ENCODE measurements at places on chromosomes 7 and 10.

DNA sequence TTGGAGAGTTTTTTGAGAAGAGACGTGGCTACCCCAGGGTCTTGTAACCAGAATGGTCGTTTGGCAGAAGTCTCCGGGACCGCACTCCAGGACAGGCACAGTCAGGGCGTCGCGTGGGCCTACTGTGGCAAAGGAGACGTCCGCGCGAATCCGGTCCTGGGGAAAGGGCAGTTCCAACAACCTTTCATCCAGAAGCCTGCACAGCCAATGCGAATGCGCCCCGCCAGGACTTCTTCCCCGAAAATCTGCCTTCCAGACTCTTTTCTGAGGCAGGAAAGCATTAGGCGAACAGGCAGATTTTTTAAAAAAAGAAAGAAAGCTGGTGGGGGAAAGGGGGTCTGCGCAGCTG is 2.0 kb downstream of the HPSE2 start:
- DNase-seq = no peak

DNA sequence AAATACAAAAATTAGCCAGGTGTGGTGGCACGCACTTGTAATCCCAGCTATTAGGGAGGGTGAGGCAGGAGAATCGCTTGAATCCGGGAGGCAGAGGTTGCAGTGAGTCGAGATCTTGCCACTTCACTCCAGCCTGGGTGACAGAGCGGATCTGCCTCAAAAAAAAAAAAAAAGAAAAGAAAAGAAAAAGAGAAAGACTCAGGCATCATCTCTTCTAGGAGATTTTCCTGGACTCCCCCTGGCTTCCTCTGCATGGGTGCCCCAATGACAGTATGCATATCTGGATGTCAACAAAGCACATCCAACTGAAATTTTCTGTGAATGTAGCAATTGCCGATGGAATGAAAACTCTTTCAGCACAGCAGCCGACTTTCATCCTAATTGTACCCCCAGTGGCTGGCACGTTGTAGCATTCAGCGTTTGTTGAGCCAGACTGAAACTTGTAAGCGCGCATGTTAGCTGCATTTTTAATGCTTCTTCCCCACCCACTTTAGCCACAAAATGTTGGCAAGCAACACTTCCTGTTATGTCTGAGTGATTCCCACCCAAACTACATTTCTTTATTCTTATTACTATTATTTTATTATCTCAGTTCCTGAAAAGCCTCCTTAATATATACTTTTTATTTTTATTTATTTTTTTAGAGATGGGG is 70.2 kb downstream of the PRTFDC1 start:
- peak; percentile 23 for DNase-seq

DNA sequence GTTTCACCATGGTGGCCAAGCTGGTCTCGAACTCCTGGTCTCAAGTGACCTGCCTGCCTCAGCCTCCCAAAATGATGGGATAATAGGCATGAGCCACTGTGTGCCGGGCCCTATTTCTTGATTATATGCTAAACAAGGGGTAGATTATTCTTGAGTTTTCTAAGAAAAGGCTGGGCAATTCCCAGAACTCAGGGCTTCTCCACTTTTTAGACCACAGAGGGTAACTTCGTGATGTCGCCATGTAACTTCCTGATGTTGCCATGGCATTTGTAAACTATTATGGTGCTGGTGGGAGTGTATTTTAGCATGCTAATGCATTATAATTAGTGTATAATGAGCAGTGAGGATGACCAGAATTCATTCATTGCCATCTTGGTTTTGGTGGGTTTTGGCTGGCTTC is 35.8 kb downstream of the OTUD1 start:
- DNase-seq = no peak

DNA sequence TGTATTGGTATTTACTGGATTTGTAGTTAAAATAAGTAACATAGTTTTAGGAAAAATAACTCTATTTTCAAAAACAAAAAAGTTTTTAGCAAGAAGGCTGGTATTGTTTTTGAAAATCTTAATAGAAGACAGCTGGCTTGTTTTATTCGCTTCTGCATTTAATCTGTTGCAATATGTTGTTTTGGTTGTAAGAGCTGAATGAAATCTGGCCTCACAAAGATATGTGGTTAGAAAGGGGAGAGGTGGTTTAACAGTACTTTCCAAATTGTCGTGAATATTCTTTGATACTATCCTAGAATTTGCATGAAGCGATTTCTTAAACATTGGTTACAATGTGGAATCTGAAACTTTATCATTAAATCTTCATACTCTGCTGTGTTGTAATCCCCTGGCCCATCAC is 355.9 kb upstream of the FZD8 start:
- DNase-seq = peak; percentile 25

GRCh38 chr10:110110338-110110737 is 97.1 kb upstream of the MXI1 start:
- DNase-seq = no peak

GRCh38 chr10:75733135-75733890 is 301.9 kb downstream of the LRMDA start:
- no peak for DNase-seq

DNA sequence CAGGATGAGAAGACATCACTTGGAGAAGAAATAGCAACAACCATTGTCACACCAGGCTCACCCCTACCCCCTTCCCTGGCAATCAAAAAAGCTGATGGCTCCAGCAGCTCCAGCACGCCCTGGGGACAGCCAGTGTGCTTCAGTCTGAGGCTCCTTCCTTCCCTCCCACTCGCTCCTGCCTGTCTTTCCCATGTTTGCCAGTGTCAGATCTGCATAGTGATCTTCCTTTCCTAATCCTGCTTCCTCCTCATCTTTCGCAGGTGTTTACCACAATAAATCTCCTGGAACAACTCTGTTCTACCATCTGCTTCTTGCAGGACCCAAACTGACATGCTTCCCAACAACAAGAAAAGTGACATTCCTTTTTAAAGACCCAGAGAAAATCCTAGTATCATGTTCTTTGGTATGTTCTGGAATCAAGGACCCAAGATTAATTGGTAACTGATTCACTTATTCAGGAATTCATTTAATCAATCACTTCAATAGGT is 57.1 kb downstream of the STEAP1B start:
- no peak for DNase-seq

- no peak for DNase-seq
Measured at GRCh38 chr10:69650589-69651261, 20.7 kb downstream of the FAM241B start.

DNA sequence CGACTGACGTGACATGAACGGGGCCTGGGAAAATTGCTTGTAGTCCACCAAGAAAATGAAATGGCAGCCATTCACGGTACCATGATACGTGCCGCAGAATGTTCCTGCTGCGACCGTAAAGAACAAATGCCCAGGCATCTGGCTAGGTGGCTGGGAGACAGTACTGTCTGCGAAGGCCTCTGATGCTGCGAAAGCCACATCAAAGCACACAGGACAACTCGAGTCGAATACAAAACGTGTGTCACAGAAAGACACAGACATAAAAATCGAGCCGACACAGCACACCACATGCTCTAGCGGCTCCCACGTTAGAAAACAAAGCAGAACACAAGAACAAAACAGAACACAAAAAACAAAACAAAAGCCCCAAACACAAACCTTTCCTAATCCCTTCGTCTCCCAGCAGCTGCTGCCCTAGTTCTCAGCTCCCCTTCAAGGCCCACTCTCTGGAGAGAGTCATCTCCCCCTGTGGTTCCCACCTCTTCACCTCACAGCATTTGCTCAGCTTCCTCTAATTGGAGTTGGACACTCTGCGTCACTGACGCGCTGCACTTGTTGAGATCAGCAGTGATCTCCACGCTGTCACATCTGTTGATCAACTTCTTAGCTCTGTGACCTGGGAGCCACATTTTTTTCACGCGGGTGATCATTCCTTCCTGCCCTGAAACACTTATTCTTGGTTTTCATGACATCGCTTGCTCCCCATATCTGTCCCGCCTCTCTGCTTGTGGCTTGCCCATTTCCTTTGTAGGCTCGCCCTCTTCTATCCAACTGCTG is 112.2 kb downstream of the CLEC2L start:
- no peak for DNase-seq

DNA sequence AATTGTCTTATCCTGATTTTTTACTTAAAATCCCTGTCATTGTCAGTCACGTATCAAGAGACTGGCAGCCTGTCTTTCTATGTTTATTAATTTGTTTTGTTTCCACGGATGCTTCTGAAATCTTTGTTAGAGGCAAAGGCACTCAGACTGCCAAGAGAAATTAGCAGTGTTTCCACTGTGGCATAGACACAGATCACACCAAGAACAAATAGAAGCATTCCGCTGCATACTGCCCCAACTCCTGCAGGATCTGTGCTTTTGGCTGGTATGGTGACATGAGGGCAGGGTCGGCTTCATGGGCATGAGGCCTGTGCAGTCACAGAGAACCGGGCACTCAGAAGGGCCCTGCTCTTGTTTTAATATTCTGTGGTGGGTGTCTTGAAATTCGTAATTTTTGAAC is 18.4 kb downstream of the CLDN12 start:
- no peak for DNase-seq

GRCh38 chr10:10591715-10592341 is 425.8 kb upstream of the CELF2 start:
- DNase-seq = no peak

- no peak for DNase-seq
Measured at GRCh38 chr7:141280100-141280499, 206.2 kb downstream of the TMEM178B start.
